Stimulated activated CD8-positive, alpha-beta memory T cell treated with anti-CD3 and anti-CD28 coated beads, Interleukin-4, amount 100 ng/mL, for 1 hour (primary cell): ENCODE measurements at places on chromosomes 7 and 10.

DNA sequence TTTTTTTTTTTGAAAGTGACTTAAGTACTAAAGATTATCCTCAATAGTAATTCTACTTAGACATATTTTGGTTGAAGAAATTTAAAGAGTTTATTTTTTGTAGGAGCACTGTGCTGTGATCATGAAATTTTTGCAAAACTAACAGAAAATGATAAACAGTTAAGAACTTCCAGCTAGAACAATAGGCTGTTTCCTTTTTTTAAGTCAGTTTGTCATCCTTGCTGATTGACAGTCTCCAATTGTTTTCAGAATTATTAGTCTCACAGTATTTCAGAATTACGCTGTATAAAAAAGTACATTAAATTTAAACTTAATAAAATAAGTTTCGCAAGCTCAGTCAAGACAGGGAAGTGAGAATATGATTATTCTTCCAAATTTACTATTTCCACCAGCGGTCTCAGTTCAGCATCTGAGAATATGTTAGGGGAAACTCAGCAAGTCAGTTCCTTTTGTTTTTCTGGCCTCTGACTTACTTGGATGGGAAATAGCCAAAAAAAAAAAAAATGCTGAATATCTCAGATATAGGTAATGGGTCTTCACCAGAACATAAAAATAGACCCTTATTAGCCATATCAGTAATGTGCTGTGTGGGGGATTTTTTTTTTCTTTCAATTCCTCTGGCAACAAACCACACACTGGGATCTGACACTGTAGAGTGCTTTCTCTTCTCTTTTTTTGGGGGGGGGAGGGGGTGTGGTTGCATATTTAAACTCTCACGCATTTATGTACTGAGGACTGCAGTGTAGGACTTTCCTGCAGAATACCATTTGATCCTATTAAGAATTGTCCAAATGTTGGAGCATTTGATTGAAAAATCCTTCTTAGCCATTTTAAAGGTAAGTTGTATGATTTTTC, at the start of gene CD36:
Gene CD36, plus strand, starts transcription at position 732 of the 855 bp plus-strand sequence. CDS start 8,099 bp downstream, outside the sequence.
- DNase-seq = no peak

GRCh38 chr7:120131096-120131839, 141.7 kb upstream of the KCND2 start:
- DNase-seq = no peak

DNA sequence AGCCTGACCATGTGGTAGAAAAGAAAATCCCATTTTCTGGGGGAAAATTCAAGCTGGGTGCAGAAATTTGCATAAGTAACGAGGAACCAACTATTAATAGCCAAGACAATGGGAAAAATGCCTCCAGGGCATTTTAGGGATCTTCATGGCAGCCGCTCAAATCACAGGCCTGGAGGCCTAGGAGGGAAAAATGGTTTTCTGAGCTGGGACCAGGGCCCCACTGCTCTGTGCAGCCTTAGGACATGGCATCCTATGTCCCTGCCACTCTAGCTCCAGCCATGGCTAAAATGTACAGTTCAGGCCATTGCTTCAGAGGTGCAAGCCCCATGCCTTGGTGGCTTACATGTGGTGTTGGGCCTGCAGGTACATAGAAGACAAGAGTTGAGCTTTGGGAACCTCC, 459.0 kb downstream of the PCDH15 start:
- no peak for DNase-seq

DNA sequence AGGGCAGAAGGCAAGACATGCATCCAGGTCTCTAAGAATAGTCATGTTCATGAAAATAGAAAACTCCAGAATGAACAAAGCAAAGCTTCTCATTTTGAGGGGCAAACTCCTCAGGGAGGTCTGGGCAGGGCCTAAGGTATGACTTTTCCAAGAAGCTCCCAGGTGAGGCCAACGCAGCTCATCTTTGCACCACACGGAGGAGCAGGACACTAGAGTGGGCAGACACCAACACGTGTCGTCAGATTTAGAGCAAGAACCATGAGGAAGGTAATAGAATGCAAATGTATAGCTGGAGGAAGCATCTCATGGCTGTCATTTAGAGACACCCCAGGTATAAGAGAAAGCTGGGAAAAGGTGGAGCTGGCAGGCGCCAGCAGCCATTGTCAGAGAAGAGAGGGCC, 95.7 kb downstream of the WDFY4 start:
- DNase-seq = no peak

DNA sequence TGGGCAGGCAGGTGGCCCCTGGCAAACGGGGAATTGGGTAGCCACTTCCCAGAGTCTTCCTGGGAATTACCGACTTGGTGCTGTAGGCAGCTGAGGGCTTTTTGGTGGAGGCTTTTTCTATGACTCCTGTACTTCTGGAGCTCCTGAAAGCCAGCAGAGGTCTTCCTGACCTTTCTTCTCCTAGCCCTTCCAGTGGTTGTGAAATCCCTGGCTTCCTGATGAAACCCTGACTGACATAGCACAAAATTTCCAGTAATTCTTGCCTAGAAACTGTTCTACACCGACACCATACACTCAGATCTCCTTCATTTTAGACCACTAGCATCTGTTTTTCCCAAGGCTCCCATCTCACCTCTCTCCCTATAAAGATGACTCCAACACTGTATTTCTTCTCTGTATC, 120.2 kb downstream of the STRA8 start:
- DNase-seq = no peak

DNA sequence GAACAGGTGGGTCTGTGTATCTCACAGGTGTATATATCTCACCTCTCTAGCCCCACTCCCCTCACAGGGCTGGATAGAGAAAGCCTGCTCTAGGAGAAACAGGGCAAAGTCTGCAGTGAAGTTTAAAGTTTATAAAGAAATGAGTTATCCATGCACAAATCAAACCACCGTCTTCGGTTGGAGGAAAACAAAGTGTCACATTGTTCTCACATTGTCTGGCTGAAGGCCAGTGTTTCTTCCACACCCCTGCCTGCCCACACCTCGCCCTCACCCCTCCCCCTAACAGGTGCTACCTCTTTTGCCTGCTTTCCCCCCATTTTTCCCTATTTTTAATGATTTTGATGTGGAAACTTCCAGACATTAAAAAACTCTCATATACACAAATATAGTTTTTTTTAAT, 25.8 kb downstream of the AQP1 start:
- DNase-seq = no peak

DNA sequence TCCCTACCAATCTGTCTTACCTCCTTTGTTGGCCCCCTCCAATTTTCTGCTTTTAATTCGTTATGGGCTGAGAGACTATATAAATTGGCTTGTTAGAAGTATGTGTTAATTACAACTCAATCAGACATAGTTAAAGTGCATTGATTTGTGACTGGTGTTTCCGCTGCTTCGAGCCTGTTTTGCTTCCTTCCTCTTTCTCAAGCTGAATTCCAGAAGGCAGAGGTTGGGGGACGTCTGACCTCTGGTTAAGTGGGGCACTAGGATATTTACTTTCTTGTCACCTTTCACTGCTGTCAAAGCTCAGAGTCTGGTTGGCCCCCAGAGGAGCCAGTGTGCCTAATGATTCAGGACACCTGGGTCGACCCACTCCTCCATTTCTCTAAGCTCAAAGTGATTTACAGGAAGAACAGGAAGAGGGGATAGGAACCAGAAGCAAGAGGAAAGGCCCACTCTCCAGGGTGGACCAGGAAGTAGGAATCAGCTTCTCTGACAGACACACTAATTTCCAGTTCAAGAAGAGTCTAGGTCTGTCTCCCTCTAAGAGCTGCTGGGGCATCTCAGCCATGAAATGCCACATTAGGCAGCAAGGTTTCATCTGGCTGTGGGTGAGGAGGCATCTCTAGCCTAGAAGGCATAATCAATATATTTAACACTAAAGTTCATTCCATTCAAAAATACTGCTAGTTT, 397.2 kb upstream of the NPVF start:
- DNase-seq = no peak

GRCh38 chr7:55514546-55515265, 57.6 kb downstream of the VOPP1 start:
- DNase-seq = no peak

DNA sequence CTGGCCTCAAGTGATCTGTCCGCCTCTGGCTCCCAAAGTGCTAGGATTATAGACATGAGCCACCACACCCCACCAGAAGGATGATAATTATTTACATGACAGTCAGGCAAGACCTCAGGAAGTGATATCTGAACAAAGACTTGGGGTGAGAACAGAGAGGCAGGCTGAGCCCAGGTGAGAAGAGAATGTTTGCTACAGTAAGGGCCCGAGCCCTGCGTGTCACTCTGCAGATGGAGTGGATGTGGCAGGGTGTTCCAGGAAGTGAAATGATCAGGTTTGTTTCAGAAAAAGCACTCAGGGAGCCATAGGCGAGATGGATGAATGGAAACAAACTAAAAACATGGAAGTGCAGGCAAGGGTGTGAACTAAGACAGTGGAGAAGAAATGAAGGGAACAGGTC, 22.2 kb downstream of the SFMBT2 start:
- no peak for DNase-seq

- DNase-seq = no peak
Measured at GRCh38 chr7:87926581-87927461, 7.2 kb upstream of the ADAM22 start.

DNA sequence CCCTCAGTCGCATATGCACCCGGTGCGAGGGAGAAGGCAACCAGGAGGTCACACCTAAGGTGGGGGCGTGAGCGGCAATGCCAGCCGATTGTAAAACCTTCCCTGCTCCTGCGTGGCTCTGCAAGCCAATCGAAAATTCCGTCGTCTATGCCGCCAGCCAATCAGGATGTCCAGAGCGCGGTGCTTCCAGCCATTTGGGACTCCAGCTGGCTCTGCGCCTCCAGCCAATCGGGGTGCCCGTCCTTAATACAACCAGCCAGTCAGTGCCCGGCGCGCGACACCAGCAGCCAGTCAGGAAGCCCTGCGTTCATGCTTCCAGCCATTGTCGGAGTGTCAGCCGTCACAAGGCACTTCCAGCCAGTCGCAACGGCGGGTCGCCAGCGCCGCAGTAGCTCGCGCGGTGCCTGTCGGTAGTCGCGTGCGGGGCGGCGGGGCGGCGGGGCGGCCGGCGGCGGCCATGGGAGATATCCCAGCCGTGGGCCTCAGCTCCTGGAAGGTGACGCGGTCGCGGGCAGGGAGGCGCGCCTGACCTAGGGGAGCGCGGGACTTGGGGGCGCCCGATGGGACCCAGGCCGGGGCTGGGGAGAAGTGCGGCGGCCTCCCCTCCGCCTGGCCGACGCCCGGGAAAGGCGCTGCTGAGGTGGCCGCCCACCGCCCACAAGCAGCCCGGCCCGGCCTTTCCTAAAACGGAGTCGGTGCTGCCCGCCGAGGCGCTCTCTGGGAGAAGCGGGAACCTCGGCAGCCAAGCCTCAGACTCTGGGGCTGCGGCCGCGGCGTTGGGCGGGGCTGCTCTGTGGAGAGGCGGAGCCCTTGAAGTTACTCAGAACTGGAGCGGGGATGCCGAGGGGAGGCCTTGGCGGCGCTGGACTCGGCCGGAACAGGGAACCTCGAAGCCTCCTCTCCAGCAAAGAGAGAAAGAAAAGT, at the start of gene AKR1E2:
Gene AKR1E2, plus strand, starts transcription at position 340 of the 924 bp plus-strand sequence. Its CDS starts 118 bp downstream, at position 458.
- DNase-seq = no peak

GRCh38 chr10:73908853-73909539, 1.9 kb upstream of the PLAU start:
- DNase-seq = no peak

DNA sequence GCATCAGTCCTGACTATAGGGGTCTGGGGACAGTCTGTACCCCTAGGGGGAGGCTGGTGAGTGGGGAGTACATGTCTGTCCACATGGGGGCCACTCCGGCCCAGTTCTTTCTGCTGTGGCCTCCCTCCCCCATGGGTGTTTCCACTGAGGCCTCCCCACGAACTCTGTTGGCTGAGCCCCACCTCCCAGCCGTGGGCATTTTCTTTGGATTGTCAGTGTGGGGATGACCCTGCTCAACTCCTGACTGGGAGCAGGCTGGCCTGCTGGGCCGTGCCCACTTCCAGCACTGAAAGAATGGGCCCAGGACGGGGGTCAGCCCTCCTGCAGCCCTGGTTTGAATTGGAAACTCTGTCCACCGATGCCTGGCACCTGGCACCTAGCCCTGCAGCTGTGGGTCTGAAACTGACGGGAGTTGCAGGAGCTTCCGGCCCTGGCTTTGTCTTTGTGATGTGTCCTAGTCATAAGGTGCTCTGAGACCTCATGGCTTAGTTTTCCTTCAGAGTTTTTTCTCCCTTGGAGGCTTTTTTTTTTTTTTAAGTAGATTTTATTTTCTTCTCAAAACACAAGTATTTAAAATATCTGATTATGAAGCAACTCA, 46.5 kb downstream of the LHPP start:
- no peak for DNase-seq

- no peak for DNase-seq
Measured at GRCh38 chr10:13650961-13651360, 64.2 kb downstream of the PRPF18 start.

- DNase-seq = no peak
Measured at GRCh38 chr10:17805921-17806577, 3.1 kb upstream of the MRC1 start.

DNA sequence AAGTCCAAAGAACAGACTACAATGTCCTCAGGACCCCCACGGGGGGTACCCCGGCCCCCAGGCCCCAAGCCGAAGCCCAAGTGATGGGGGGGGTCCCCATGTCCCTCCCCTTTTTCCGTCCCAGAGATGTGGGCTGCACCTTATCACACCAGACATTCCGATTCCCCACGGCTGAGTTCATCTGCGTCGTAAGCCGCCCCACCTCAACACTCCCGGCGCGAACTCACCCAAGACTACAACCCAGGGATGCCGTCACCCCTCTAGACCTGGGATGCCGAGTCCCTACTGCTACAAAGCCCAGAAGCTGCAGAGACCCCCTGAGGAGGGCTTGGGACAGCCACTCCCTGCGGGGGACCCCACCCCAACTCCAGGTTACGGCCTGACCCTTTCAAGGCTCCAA, 14.5 kb downstream of the PDGFA start:
- no peak for DNase-seq

- no peak for DNase-seq
Measured at GRCh38 chr7:17516771-17517170, 218.3 kb downstream of the AHR start.

DNA sequence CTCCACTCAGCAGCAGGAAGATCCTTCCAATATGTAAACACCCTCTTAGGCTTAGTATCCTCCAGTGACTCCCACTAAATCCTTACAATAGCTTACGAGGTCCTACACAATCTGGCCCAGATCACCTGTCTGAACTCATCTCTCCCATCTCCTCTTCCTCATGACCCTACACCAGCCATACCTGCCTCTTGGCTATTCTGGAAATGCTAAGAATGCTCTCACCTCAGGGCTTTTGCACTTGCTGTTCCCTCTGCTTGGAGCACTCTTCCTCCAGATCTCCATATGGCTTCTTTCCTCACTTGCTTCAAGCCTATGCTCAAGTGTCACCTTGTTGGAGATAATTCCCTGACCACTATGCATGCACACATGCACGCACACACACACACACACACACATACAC, 50.8 kb upstream of the FRMD4A start:
- no peak for DNase-seq

- no peak for DNase-seq
Measured at GRCh38 chr7:99201027-99201426, 6.9 kb downstream of the KPNA7 start.
